ENCODE measurements at places on chromosomes 7 and 10. TPM values are rescaled to one million over a fixed set of nuclear protein-coding genes. Genes with fewer than 3 reads are reported as not detected.

DNA sequence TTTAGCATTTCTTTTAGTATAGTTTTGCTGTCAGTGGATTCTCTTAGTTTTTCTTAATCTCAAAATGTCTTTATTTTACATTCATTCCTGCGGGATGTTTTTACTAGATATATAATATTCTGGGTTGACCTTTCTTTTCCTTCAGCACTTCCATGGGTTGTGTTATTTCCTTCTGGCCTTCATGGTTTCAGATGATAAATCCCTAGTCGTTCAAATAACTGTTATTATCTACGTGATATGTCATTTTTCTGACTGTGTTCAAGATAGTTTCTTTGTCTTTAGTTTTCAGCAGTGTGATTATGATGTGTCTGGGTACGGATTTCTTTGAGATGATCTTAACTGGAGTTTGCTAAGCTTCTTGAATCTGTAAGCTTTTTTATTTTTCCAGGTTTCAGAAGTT, 75.7 kb upstream of the ELN start:
- DNase-seq, result no peak

GRCh38 chr7:29335188-29336083, 140.9 kb downstream of the CHN2 start:
- no peak for DNase-seq

- no peak for DNase-seq
Measured at GRCh38 chr10:127398140-127398970, 150.8 kb upstream of the NPS start.

Gene NEBL
- 16.3 TPM for total RNA-seq

- DNase-seq, result no peak
Measured at GRCh38 chr7:105776986-105777910, 99.2 kb downstream of the ATXN7L1 start.

Gene PRSS37
- not detected for total RNA-seq

- no peak for DNase-seq
Measured at GRCh38 chr10:60380781-60381180, 8.9 kb downstream of the ANK3 start.

DNA sequence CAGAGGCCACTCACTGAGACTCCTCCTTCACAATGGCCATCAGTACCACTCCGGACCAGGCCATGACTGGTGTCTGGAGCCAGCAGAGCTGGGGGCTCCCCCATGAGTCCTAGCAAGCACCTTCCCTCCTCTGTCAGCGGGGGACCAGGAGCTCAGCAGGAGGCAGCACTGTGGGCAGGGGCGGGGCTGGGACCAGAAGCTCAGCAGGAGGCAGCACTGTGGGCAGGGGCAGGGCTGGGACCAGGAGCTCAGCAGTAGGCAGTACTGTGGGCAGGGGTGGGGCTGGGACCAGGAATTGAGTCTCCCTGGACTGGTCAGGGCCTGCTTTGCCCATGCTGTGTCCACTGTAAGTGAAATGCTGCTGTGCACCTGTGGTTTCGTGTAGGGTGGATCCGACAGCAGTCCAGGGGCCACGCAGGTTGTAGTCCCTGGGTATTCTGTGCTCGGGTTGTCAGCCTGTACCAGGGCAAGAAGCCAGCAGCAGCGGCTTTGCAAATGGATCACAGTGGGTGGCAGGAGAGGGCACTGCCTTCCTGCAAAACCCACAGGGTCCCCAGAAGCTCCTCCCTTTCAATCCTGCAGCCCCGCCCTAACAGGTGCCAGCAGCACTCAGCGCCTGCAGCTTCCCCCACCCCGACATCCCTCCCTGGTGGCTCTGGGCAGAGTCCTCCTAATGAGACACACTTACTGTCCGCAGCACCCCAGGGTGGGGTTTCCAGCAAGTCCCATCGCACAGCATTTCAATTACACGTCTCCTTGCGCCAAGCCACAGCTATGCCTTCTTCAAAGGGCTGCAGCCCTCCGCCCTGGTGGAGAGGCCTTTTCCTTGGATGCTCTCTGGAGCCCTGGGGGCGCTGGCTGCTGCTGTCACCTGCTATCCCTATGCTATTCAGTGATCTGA, 220.5 kb downstream of the TCERG1L start:
- DNase-seq, result peak; percentile 19

Gene AASS
- 16.9 TPM for total RNA-seq

Gene SLC13A1
- total RNA-seq, result 0.13 TPM

DNA sequence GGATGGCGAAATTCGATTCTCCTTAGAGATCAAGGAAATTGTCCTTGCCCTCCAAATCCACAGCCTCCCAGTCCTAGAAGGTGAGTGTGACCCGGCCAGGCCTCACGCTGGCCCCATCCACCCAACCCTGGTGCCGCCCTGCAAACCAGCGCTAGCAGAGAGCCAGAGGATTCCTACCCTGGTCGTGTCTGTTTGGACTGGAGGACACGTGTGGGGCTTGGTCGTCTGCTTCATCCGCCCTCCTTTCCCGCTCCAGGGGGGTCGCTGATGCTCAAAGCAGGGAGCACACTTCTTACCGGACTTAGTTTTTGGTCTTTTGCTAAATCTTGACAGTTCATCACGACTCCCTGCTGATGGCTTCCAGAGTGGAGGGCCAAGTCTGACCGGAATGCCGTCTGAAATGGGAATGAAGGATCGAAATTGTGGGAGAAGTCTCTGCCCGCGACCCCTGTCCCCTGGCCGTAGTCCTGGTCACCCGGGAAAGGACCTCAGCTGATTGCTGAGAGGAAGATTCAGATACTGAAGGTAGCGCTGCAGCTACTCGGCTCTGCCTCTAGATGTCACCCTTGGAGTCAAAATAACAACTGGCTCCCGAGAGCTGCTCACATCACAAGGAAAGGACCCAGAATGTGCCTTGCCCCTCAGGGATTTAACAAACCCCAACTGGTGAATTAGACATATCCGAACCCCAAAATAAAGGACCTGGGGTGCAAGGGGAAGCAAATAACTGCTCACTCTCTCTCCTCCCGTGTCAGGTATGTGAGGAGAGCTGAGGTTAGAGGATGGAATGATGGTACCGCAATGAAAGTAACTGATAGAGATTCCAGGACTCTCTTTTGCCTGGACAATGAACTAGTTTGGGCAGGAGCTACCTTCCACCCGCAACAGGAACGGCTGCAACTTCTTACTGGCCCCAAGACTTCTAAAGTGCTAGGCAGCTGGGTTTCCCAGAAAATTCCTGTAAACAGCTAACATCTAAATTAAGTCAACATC, 23.5 kb upstream of the ORC5 start:
- peak; percentile 54 for DNase-seq

DNA sequence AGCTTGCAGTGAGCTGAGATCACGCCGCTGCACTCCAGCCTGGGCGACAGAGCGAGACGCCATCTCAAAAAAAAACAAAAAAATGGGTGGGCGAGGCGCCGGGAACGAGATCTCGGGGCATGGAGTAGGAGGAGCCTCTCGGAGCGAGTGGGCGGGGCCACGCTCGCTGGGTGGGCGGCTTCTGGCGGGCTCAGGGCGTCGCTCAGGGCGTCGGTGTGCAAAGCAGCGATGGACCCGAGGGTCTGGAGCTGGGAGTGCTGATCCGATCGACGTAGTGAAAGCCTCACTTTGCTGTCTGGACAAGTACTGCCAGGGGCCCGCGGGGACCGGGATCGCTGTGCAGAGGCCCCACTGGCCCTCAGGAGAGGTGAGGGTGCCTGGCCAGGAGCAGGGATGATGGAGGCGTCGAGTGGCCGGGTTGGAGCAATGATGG, 22.6 kb upstream of the AMZ1 start:
- DNase-seq, result no peak

Gene PODXL
- 37.1 TPM for total RNA-seq

- DNase-seq, result no peak
Measured at GRCh38 chr7:91357901-91358300, 93.7 kb downstream of the FZD1 start.

DNA sequence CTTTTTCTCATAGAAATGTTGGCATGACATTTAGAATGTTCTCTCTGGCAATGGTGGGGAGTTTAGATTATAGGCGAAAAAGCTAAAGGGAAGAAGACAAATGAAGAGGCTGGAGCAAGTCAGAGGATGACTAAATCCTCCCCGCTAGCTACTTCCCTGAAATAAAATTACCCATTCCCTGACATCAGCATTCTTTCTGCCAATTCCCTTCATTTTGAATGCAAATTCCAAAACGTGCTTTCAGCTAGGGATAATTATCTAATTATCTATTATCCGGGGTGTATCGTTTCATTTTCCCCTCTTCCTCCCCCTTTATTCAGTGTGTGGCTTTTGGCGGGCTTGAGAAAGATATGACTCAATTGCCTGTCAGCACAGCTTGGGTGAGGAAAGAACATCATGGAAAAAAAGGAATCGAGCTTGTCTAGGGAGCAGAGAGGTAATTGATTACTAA, 672.3 kb downstream of the TNS3 start:
- no peak for DNase-seq

Gene HELLS
- total RNA-seq, result 3.0 TPM

Gene ABCC2
- 0.98 TPM for total RNA-seq

GRCh38 chr10:12549297-12549696, 199.9 kb downstream of the CAMK1D start:
- DNase-seq, result no peak

- no peak for DNase-seq
Measured at GRCh38 chr7:78139335-78139734, 340.8 kb downstream of the PHTF2 start.

DNA sequence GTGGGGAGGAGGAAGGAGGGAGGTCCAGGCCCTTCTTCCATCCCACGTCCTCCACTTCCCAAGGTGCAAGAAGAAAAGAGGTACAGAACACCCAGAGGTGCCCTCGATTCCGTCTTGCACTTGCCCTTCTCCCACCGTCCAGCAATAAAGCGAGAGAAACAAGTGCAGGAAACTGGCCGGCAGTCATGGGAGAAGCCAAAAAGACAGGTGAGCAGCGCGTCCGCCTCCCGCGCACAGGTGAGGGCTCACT, 1.3 kb downstream of the C10orf95 start:
- no peak for DNase-seq

All from pancreas (tissue), 10 donors.